ENCODE measurements at places on chromosomes 13 and 19. TPM values are rescaled to one million over a fixed set of nuclear protein-coding genes. Genes with fewer than 3 reads are reported as not detected.

DNA sequence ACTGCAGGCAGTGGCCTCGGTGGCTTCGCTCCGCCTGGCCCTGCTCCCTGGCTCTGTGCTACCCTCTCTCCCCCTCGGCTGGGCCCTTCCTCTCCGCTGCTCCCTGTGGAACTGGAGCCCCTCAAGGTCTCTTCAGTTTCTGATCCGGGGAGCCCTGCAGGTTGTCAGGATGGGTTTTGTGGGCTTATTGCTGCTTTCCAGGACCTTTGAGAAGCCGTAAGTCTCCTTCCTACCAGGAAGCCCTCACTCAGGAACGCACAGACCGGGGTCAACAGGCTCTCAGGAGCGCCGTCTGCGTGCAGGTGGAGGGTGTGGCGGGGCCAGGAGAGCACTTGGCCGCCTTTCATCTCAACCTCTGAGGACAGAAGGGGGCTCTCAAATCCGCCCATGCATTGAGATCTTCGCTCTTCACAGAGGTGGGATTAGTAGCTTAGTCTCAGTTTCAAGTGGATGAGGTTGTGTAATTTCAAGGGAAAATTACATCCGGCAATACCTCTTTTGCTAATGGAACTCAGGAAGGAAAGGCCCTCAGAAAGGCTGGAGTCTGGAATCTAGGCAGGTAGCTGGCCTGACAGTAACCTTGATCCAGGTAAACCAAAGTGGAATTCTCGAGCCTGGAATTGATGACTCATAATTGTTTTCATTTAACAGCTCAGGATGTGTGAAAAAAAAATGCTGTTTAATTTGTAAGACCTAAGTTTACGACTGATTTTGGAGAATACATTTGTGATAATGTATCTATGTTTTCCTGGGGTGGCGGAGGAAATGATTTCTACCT is 102.0 kb downstream of the ATP11A start:
- DNase-seq, result peak; percentile 40

- DNase-seq, result no peak
Measured at GRCh38 chr19:4225885-4226284, 3.4 kb upstream of the EBI3 start.

DNA sequence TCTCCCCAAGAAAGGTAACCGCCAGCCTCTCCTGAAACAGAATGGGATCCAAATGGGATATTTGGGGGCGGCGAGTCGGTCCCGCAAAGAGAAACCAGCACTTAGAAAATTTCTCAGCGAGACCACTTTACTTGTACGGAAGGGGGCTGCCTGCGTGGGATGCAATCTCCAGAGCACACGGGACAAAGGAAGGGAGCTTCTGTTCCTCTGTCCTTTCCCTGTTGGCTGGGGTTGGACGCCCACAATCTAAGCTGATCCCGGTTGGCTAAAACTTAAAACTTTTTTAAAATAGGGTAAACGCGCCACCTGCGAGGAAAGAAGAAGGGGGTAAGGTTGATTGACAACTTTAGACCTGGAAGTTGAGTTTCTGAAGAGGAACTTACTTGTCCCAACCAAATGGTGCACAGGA is 826 bp upstream of the BSG start:
- no peak for DNase-seq

DNA sequence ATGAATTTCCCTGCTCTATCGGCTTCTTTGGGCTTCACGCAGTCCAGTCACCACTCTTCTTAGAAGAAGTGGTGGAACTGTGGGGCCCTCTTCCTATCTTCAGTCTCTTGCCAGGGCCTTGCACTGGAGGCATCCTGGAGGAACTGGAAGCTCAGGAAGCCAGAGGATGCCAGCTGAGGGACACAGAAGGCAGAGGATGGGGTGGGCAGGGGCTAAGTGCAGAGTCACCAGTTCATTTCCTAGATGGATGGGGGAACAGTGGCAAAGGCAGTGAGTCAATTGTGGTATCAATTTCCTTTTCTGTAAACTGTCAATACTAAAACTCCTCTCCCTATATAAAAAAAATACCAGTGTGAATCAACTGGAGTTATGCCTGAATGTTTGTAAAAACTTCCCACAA is 419.7 kb downstream of the KLF12 start:
- no peak for DNase-seq

DNA sequence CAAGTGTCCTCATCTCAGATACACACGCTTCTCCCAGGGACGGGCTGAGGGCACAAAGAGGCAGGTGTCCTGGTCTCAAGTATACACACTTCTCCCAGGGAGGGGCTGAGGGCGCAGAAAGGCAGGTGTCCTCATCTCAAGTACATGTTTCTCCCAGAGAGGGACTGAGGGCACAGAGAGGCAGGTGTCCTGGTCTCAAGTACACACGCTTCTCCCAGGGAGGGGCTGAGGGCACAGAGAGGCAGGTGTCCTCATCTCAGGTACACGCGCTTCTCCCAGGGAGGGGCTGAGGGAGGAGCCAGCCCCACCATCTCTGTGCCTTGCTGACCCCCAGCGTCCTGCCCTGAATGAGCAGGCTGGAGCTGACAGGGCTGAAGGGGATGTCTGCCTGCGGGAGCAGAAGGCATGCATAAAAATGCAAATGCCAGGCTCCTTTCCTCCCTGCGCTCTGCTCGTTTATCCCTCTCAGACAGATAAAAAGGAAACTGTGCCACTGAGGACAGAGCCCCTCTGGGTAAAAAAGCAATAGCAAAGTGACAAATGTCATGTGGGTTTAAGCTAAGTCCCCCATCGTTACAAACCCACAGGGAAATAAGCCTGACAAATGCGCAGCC is 96.1 kb upstream of the UQCRFS1 start:
- no peak for DNase-seq

DNA sequence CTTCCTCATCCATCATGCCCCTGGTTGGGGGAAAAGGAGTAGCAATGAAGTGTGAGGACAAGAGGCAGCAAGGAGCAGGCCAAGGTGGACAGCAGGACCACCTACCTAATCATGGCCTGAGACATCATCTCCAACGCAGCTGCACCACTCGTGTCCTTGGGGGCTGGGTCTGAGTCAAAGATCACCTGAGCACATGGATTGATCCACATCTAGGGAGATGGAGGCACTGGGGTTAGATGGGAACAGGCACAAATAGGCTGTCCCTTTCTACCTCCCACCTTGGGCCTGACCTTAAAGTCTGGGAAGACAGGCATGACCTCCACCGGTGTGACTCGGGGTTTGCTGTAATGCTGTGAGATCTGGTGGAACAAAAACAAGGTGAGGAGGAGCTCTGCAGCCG is 2.2 kb downstream of the PAF1 start:
- no peak for DNase-seq

- DNase-seq, result no peak
Measured at GRCh38 chr19:14434543-14435319, 1.6 kb downstream of the PKN1 start.

DNA sequence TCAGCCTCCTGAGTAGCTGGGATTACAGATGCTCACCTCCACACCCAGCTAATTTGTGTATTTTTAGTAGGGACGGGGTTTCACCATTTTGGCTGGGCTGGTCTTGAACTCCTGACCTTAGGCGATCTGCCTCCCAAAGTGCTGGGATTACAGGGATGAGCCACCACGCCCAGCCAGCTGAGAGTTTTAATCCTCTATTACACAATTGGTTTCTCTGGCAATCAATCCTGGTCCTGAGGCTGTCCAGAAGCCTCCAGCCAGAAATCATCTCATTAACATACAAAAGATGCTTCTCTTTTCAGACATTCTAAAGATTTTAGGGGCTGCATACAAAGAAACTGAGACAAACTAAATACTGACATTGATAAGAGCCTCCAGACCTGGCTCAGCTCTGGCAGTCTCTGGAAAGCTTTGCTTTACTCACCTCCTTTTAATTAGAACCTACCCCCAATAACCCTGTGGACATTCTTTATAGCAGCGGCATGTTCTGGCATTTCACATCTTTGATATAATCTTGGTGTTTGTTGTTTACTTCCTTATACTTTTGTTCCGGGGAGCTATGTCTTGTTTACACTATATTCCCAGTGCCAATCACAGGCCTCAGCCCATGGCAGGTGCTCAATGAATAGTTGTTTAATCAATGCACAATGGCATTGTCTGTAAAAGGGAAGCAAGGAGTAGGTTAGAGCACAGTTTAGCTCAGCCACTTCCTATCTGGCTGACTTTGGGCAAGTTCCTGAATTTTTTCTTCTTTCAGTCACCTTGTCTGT is 4.1 kb upstream of the ZNF724 start:
- DNase-seq, result no peak

- no peak for DNase-seq
Measured at GRCh38 chr19:40411125-40411842, 1.9 kb downstream of the PRX start.

DNA sequence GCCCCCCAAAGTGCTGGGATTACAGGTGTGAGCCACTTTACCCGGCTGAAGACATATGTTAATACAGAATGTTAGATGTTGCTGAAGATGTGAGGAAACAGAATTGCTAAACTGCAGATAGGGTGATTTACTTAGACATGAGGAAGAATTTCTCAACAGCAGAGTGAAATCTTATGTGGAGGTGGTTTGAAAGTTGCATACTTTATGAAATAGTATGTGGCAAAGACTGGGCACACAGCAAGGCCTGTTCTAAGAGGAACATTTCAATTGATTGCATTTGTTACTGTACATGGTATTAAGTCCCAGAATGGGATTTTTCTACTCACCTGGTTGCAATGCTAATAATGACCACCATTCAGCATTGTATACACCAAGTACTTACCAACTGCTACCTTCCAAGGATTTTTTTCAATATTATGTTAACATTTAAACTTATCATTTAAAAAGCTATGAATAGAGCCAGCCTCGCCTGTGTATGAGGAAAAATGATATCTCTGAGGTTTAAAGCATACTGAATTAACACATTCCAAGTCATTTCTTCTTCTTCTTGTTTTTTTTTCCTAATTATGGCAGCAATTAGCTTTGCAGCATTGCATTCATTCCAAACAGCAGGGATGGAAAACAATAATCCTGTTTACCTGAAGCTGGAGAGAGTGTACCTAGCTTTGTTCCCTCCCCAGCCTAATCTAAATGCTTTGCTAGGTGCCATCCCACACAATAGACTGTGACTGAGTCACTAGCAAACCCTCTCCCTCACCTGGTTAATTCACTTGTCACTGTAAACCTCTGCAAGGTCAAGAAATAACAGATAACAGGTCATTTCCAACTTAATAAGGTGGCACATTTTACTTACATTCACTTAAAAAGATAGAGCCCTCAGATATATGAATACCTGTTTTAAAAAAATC is 19.4 kb upstream of the KLF5 start:
- DNase-seq, result no peak

GRCh38 chr19:30900051-30900450 is 449.2 kb downstream of the TSHZ3 start:
- DNase-seq, result no peak

DNA sequence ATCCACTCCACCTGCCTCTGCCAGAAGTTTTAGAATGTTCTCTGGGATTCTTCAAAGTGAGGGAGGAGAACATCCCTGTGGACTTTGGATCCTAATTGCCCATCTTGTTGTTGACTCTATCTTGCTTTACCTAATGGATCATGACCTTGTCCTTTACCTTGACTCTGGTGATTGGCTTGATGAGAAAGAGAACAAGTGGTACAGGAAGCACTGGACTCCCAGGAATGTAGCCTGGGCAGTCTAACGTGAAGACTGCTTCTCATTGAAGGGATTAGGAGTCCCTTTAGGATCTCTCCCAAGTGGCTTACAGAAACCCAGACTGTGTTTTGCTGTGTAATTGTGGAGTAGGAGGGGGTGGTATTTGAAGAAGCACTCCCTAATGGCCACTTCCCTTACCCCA is 63.9 kb downstream of the SLC10A2 start:
- DNase-seq, result no peak

GRCh38 chr13:93320942-93321341 is 94.3 kb downstream of the GPC6 start:
- DNase-seq, result no peak

DNA sequence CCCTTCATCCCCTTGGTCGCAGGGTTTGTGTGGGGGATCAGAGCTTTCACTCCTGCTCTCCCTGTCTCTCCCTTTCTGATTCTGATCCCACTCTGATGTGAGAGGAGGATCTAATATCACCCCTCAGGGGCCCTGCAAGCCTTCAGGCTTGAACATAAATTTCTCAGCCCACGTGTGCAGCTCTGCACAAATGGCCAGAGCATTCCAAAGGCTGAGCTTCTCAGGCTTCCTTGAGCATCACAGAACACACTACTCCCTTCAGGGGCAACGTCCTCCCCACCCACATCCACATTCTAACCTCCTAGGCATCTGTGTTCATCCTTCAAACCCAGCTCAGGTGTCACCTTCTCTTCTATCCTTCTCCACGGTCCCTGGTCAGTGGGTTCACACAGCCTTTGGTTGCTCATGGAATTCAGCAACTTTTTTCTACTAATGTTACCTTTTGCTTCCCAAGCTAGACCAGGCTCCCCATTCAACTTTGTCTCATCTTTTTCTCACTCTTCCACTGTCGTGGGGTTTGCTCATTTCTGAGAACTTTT is 24.4 kb upstream of the DOCK9 start:
- DNase-seq, result no peak

GRCh38 chr19:32350471-32350865 is 5.1 kb downstream of the ZNF507 start:
- no peak for DNase-seq

GRCh38 chr19:1082165-1082927 is 12.8 kb downstream of the POLR2E start:
- peak; percentile 84 for DNase-seq

Gene CEACAM1
- 27.0 TPM for total RNA-seq

Gene JUND
- 47.4 TPM for total RNA-seq

Gene TMEM91
- total RNA-seq, result 3.1 TPM

Gene ARHGAP35
- total RNA-seq, result 56.9 TPM

Gene PRSS57
- not detected for total RNA-seq

Gene SNAPC2
- total RNA-seq, result 4.1 TPM

Gene DCLK1
- total RNA-seq, result not detected
